ENCODE measurements at places on chromosomes 6 and 20.

DNA sequence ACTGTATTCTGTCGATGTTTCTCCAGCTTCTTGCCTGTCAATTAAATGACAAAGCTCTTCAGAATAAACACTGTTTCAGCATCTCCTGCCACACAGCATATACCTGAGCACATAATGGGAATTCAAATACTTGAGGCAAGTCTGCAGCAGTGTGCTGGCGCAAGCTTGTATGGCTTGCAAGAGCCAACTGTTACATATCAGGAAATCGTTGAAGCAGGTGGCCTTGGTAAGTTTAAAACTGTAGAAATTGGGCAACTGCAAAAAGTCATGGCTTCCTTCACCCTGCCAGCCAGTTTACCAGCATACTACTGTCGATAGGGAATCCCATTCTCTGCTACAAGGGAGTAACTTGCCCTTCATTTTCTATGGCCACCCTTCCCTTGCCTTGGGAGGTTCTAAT lies 23.0 kb downstream of the CPNE1 start:
- DNase-seq = no peak

DNA sequence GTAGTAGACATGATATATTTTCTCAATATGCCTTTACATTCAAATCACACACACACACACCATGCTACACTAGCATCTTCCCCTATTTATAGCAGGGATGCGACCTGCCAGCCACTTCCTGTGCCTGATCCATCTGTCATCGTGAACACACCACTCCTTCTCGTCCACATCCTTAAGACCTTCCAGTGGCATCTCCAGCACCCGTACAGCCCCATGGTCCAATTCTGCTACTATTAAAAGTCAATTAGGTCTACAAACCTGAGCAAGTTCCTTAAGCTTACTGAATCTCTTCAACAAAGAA lies 54.5 kb downstream of the KIF16B start:
- no peak for DNase-seq

GRCh38 chr6:72798196-72798595 lies 176.3 kb downstream of the KCNQ5 start:
- DNase-seq = no peak

GRCh38 chr6:134421501-134421900 lies 103.6 kb upstream of the SGK1 start:
- no peak for DNase-seq

Data from T-helper 17 cell (primary cell).